ENCODE measurements at places on chromosomes 16 and 17.

DNA sequence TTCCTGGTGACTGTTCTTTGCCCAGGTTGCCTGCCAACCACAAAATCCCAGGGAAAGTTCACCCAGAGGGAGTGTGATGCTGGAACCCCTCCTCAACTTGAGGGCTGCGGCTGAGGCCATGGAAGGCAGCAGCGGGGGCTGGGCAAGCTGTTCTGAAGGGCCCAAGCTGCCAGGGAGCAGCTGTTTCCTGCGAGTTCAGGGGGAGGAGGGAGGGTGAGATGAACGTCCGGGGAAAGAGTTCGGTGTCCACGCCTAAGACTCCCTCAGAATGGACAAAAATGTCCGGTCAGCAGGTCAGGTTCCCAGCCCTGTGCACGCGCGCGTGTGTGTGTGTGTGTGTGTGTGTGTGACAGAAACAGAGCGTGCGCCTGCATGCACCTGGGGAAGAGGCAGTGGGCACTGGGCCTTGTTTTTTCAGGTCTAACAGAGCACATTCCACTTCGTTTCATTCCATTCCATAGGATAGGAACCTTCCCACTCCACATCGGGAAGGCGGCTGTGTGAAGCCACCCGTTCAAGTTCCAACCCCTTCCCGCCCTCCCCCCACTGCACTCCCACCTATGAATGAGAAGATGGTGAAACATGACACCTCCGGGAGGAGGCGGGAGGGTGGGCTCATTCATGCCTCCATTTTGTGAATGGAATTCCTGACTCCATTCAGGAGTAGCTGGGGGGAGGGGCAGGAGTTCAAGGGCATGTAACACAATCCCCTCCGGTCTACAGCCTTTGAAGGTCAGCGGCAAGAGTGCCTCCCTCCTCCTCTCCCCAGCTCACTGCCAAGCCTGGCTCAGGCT, 15.7 kb downstream of the ETV4 start:
- DNase-seq: peak; percentile 96

GRCh38 chr17:76643553-76644148, at the start of gene ST6GALNAC1:
Gene ST6GALNAC1, minus strand, starts transcription at chr17:76643757. Its CDS starts 119 bp downstream, at chr17:76643638.
- no peak for DNase-seq

DNA sequence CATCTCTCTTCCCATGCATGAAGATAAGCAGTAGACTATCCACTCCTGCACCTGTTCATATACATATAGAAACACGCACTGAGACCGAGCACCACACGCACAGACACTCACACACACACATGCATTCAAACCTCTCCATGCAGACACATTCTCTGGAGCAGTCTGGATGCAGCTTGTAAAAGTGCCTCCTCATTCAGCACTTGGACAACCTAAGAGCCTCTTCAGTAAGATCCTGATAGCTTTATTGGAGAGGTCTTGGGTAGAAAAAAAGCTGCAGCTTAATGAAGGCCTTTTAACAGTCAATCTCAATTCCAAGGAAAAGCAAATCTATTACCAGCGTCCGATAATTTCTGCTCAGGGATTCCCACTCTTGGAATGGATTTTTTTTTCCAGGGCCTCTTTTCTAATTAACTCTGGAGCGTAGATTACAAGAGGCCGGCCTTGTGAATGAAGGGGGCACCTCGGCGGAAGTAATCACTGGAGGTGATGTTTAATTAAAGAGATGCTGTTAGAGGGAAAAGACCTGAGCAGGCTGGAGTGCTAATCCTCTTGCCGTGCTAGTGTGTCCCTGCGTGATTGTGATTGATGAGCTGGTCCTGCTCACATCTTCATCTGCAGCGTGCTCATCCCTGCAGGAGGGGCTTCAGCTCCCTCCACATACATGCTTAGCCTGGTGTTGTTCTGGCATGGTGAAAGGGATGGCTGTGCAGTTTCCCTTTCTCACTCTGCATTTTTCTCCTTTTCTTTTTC, 155.1 kb downstream of the RBFOX1 start:
- no peak for DNase-seq

- no peak for DNase-seq
Measured at GRCh38 chr16:49496656-49497055, 123.1 kb downstream of the C16orf78 start.

- no peak for DNase-seq
Measured at GRCh38 chr16:73056921-73057290, 9.0 kb upstream of the ZFHX3 start.

- DNase-seq: no peak
Measured at GRCh38 chr16:27894386-27894785, 169.1 kb downstream of the GSG1L start.
